ENCODE measurements at places on chromosomes 3 and 15.

- DNase-seq = peak; percentile 77
These were observed 12.5 kb downstream of the GASK1A start for GRCh38 chr3:42991341-42992315.

DNA sequence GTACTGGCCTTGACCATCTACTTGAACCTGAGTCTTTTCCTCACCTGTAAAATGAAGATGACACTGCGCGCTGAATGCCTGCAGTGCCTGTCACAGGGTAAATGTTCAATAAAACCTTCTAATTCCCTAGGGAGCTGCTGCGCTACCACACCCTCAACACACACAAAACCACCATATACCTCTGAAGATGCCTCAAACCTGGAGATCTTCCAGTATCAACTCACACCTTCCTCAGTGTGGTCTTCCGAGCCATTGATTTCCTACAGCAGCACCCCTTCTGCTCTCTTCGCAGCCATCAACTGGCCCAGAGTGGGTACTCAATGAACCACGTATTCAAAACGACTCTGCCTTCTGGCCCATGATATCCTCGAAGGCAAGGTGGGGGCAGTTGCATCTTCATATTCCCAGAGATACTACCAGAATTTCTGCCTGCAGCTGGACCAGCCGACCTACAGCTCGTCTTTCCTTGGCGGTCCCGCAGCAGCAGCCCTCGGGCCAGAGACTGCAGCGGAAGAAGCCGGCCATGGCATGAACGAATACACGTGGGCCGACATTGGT is 695 bp downstream of the RPL32 start:
- DNase-seq = no peak

DNA sequence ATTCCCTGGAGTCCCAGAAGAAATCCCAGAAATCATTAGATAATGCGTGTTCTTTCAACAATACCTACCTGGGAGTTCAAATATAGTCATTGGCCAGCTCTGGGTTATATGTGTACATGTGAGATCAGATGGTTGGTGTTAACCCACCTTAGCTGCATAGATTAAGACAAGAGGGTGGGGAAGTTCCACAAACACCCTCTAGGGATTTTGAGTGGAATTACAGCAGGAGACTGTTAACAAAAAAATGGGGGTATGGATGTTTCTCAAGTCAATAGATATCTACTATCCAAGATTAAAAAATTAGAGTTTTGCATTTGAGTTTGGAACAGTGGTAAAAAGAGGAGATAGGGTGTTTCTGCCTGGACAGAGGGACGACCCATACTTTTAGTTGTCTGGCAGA is 282.5 kb upstream of the CNTN3 start:
- DNase-seq = no peak

- DNase-seq = no peak
These were observed 301.1 kb downstream of the DIPK2A start for GRCh38 chr3:144272680-144273079.

GRCh38 chr15:77720173-77720572 is 87.5 kb upstream of the LINGO1 start:
- DNase-seq = no peak

DNA sequence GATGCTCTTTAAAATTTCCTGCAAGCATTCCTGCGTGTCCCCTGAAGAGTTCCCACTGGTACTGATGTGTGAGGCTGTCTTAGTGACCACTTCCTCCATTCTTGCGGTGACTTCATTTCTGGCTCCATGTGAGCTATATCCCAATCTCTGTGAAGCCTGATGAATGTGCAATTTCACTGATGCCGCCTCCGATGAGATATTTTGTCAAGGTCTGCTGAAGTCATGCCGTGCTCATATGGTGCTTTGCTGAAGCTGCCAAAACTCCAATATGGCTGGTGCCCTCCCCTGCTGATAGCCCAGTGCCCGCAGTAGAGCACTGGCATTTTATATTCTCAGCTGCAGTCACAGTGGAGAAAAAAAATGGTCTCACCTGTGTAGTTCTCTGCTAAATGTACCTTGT is 271.5 kb downstream of the EFHB start:
- DNase-seq = no peak

GRCh38 chr3:96986241-96986640 is 171.8 kb downstream of the EPHA6 start:
- DNase-seq = no peak

DNA sequence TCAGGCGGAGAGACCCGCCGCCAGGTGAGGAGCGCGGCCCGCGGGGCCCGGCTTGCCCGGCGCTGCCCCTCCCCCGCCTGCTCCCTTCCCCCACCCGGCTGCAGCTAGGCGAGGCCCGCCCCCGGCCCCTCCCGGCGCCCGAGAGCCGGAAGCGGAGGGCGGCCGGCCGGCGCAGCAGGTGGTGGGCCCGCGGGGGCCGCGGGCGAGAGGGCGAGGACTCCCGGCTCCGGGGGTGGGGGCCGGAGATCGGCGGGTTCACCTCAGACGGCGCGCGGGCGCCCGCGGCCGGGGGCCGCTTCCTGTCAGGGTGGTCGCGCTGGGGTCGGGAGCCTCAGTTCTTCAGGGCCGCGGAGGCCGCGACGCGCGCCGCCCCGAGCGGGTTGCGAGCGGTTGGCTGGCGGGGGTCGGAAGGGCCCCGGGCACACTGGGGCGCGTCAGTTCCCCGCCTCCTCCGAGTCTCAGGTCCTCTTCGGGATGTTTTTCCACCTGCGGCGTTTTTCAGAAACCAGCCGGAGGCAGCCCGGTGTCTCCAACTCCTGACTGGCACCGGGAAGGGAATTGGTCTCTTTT is 395 bp downstream of the ZFAND6 start:
- DNase-seq = no peak

DNA sequence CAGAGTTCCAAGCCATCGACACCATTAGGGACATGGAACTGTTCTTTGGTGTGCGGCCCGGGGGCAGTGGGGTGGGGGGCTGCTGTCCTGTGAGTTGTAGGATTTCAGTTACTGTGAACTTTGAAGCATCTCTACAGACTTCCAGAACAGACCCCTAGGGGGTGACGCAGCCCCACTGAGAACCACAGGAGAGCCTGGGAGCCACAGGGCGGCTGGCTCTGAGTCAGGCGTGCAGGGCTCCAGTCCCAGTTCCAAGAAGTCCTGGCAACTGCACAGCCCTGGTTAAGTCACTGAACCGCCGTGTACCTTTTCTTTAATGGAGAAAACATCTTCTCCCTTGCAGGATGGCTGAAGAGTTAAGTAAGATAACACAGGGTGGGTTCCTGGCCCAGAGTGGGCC is 23.5 kb upstream of the LRTM1 start:
- DNase-seq = peak; percentile 48

DNA sequence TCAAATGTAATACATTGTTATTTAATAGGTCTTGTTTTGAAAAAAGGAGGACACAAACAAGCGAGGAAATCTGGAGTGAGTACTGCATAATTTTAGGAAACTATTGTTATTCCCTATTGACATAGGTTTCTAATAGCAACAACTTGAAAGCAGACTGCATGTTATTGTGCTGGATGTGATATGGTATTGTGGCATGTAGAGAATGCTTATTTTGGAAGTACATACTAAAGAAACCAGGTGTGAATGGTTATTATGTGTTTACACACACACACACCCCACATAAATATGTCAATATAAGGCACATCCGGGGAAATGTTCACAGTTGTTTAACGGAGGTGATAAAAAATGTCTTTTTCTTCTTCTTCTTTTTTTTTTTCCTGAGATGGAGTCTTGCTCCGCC is 5.9 kb upstream of the MORF4L1 start:
- DNase-seq = no peak

DNA sequence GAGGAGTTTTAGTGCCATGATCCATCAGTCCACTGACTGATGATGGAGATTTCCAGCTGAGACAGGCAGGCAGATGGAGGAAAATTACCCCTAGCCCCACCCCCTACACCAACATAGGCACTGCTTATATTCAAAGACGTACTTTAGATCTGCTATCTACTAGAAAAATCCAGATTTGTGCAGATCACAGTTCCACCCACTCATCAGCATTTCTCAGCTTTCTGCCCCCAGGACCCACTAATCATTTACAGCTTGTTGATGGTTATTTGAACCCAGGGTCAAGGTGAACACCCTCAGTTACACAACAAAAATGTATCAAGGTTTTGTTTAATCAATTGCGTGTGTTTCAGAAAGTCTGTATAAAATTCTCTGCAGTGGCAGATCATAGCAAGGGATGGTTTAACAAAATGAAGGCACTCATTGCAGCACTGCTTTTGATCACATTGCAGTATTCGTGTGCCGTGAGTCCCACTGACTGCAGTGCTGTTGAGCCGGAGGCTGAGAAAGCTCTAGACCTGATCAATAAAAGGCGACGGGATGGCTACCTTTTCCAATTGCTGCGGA is at the start of gene HRG:
Gene HRG, plus strand, starts transcription at position 390 of the 564 bp plus-strand sequence. Its CDS starts 18 bp downstream, at position 408.
- DNase-seq = no peak

GRCh38 chr3:171245796-171246765 is 214.1 kb downstream of the TNIK start:
- no peak for DNase-seq

- DNase-seq = peak; percentile 79
These were observed 51.6 kb downstream of the LINGO1 start for GRCh38 chr15:77580996-77581682.

DNA sequence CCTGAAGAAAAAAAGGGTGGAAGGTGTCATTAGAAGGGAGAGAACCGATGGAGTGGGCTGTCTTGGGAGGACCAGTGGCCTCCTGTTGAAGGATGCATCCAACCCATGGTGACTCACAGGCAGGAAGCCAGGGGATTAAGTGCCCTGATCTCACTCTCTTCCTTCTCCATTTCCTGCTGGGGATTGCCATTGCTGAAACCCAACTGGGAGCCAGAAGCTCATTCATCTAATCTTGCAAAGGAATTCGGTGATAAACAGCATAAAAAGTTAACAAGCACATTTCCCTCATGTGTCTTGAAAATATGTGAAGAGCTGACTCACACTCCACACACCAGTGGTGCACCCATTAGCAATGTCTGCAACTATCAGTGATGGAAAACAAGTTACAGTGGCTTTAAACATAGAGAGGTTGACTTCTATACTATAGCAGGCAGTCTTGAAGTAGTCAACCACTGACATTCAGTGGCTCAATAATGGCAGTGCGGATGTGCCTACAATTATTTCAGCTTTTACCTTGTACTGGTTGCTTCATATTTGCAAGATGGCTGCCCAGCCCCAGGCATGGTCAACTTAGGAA is 12.8 kb upstream of the CSRNP1 start:
- DNase-seq = no peak

GRCh38 chr15:40054855-40055575 is 16.0 kb upstream of the SRP14 start:
- peak; percentile 14 for DNase-seq

DNA sequence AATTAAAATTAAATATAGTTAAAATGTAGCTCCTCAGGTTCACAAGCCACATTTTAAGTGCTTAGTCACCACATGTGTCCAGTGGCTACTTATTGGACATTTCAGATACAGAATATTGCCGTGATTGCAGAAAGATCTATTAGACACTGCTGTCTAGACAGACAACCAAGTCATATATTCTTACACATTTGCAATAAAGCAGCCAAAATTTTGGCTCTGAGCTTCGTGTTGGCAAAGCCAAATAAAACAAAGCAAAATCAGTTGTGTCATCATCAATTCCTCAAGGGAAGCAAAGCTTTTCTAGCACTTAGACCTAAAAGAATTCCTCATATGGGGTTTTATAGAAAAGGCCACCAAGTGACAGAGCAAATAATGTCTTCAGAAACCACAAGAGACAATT is 193.1 kb upstream of the LPP start:
- no peak for DNase-seq

- DNase-seq = no peak
These were observed 647.8 kb upstream of the CCDC54 start for GRCh38 chr3:106729481-106729880.

- no peak for DNase-seq
These were observed 11.6 kb downstream of the UPK1B start for GRCh38 chr3:119184796-119185570.

Data from dorsolateral prefrontal cortex (tissue), 122 donors.